DMS 273 treated with DMSO at 0.1 percent for 48 hours (cell line): ENCODE measurements at places on chromosomes 5 and 9.

DNA sequence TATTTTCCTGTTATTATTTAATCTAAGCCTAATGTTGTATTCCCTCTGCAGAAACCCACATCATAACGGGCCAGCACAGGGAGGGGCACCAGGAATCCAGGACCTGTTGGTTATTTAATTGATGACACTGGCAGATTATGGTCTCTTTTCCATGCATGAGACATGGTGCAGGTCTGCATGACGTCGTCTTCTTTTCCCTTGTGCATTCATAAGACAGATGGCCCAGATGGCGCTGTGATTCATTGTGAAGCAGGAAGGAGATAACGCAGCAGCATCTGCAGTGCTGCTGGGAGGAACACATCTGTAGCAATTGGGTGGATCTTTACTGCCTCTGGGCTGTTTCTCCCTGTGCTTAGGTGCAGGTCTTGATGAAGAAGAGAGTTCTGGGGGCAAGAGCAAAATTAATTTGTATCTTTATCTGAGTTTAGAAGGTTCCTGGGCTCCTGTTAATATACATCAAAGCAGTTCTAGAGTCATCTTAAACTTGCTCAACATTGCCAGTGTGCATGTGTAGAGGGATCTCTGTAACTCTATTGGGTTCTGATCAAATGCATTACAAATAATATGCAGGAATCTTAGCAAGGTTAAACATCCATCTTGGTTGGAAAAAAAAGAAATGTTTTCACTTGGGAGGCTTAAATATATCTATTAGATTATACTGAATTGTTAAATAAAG is 176.1 kb downstream of the PCSK1 start:
- DNase-seq: peak; percentile 75

DNA sequence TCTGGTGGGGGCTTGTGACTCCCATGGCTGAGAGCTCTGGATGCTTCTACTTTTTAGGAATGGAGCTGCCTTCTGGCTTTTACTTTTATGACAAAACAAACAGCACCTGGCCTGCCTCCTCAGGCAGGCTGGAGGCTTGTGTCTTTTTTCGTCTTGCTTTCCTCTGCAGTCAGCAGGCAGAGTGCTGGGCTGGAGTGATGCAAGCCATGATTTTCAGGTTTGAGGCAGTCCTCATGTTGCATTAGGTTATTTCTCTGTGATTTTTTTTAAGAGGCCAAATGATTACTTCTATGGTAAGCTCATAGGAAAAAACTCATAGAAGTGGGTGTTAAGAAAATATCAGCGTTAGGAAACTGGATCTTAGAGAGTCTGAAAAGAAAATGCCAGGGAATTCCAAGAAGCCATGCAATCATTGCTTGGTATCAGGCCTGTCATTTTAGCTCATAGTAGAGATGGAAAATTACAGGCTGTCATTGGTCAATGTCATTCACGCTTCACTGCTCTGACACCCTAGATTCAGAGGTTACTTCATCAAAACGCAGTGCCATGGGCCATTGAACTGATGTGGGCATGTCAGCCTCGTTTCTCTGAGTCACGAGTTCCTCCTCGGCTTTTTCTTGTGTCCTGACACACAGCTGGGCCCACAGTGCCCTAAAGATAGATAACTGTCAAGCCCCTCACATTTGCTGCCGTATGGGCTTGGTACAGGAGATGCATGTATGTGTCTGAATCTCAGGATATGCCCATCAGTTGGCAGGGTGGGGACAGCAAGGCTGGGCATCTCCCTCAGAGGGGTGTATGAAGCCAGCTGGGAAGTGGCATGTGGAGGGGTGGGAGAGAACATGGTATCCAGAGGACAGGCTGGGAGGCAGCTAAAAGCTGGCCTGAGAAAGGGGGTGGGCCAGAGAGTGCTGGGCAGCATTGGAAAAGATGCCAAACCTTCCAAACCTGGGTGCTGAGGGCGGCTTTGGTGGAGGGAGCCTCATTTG is 151.8 kb downstream of the HSPA4 start:
- DNase-seq: no peak

- DNase-seq: no peak
Observed at GRCh38 chr9:135442075-135442474, 37.5 kb upstream of the PPP1R26 start.

DNA sequence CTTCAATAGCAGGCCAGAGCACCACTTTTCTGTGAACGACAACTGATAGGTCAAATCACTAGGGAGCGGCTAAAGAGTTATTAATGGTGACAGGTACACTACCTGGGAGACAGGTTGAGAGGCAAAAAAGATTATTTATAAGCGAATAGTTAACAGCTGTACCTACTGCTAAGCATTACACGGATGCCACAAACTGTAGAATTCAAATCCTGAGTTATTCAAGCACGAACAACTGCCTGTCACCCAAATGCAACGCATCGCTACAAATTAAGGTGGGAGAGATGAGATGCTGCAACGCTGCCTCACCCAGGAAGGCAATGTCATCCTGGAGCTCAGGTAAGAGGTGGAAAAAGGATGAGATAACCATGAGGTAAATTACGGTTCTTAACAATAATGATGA is 342.9 kb downstream of the BNC2 start:
- no peak for DNase-seq

GRCh38 chr9:73009649-73010288 is 56.9 kb upstream of the ALDH1A1 start:
- DNase-seq: no peak

DNA sequence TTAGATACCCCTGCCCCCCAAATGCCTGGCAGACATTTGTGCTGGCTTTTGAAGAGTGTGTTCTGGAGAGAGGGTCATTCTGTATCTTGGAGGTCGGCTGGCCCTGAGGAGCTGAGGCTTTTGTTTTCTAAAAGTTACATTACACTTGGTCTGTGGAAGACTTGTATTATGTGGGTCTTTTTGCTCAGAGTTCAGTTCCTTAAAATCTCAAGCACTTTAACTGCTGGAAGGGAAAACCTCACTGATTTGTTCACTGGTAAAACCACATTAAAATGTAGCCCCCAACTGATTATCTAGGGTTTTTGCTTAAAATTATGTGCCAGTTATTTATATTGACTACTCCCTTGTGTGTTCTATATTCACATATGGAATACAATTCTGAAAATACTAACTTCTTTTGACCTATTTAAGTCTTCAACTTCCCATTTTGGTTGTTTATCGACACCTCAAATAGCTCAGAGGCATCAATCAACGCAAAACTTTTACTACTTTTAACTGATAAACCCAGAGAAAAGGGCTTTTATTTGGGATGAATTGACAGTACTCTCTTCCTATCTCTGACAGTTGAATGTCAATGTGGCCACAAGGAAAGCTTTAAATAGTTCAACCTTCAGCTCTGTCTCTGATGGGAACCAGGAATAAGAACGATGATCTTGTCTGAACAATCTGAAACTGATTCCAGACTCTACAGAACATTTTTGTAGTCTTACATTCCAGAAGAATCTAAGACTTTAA is 54.0 kb upstream of the MAP3K1 start:
- DNase-seq: no peak

GRCh38 chr5:174283211-174284005 is 237.9 kb downstream of the NSG2 start:
- DNase-seq: no peak

DNA sequence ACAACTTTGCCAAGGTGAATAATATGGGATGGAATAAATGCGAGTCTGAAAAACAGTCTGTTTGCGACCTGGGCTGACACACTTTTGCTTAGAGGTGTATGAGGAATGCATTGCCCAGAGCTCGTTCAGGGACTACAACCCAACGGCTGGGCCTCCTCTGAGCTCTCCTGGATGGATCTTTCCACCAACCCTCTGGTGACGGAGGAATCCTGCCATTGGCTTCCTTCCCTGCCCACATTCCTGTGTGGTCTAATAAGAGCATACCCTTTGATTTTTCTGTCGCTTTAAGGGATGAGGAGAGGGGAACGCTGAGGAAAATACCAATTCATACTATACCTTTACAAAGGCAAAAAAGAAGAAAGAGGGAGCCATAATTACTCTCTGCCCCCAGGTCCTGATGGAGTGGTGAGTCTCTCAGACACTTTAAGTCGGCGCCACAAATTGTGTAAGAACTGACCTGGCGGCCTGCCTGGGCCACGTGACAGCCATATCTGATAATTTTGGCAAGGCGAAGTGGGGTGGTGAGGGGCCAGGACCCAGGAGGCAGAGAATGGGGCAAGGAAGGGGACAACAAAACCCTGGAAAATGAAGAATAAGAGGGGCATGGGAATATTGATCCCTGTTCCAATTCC is 265.2 kb upstream of the MSX2 start:
- DNase-seq: no peak

GRCh38 chr5:160092960-160093707 is 26.1 kb downstream of the PWWP2A start:
- DNase-seq: no peak

GRCh38 chr9:136042541-136042940 is 52.5 kb downstream of the NACC2 start:
- no peak for DNase-seq

DNA sequence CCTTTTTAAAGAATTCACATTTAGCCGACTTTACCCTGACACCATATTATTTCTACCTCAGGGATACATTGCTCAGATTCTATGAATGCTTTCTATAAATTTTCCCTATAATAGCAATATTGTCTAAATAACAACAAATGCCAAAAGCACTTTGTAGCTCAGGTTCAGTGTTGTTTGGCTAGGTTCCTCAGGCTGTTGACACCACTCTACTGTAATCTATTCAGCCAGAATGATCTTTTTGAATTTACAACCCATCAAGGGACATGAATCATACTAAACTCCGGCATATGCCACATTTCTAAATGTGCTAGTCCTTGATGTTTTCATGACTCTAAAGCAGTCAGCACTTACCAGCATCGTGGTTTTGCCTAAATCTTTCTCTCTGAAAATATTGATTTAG is 641.5 kb upstream of the CDH10 start:
- no peak for DNase-seq

GRCh38 chr5:98813755-98814154 is 40.3 kb downstream of the RGMB start:
- no peak for DNase-seq

DNA sequence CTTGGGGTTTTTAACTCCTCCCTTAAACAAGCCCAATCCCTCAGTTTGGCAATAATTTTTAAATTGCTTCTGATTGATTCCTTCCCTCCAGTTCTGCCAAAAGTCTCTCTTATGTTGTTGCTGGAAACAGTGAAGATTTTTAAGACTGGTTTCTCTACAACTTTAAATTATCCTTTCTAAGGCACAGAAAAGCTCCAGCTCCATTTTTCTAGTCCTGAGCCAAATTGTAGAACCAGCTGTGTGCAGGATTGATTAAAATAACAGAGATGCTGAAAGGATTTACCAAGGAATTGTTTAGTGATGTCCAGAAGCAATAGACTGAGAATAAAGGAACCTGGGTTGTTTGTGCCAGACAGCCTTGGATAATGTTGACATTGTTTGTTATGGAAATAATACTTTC is 111.3 kb downstream of the NUDT12 start:
- DNase-seq: no peak

DNA sequence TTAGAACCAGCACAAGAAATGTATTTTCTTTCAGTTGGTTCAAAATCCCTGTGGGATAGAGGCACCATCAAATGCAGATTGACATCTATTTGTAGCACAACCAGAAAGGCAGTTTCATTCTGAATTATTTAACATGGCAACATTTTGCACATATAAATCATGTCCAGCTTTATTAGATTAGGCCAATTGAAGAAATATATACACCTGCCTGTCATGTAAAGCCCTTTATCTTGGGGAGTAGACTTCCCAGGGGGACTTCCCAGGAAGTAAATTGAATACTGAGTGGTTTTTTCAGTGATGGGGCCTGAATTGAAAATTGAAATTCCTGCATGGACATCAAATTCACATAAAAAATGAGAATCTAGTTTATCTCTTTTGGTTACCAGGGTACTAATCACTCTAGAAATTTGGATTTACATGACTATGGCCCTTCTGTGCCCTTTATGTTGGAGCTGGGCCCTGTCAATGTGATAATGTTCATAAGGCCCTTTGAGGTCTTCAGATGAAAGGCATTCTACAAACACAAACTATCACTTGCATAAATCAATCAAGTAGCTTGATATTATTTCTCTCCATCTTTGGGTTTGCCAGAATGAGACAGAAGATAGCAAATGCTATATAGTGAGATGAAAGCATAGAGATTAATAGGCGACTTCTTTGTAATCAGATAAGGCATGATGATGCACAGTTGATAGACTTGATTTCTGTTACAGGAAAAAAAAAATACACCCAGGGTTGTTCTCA is 26.2 kb upstream of the ZNF608 start:
- no peak for DNase-seq

GRCh38 chr9:99465231-99465907 is 243.3 kb downstream of the SEC61B start:
- DNase-seq: peak; percentile 15

GRCh38 chr9:30172206-30172605 is 2212.2 kb upstream of the ACO1 start:
- no peak for DNase-seq

DNA sequence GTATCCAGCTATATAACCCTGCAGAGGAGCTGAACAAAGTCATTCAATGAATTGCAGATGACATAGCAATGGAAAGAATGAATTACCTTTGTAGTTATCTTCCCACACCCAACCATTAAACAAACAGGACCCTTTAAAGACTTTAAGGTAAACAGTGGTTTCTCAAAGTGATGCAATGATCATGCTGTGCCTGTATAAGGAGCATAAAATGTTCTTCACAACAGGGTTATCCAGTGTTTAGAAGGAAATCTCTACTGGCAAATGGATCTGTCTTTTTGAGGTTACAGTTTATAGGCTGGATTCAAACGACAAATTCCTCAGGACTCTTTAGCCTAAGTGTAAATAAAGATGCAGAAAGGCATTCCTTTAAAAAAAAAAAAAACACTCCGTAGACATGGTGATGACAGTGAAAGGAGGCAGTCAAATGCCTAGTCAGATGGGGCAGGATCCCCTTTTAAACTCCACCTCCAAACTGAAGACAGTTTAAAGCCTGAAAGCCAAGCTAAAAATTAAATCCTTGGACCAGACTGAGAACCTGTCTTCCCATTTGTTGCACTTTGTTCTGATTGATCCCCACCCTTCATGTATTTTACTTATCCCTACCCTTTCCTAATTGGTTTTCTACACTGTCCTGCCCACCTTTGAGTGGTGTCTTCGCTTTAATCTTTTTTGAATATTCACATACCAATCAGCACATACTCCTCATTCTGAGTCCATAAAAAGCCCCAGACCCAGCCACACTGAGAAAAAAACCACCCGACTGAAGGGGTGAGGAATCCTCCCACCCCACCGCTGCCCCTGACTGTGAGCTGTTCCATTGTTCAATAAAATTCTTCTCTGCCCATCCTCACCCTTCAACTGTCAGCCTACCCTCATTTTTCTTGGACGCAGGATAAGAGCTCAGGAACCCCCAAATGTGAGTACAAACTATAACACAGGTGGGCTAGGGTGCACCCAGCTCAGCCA is 761.3 kb upstream of the DMAC1 start:
- no peak for DNase-seq

DNA sequence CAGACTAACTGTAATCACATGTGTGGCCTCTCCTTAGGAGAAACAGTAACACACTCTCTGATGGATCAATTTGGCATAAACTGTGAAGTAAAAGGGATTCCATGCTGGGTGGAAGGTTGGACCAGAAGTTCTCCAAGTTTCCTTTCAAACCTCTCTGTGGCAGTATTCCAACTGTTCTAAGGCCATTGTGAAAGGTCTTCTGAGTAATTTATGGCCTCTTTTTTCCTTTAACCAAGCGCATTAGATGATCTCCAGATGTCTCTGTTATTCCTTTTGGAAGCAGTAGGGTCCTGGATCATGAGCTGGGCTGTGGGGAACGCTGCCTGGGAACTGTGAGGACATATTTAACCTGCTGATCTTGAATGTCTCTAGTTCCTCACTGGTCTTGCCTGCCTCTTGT is 80.6 kb upstream of the IL6ST start:
- DNase-seq: no peak
